Anterior cingulate cortex (tissue), 58 donors: ENCODE measurements at places on chromosomes 1 and 21.

- peak; percentile 55 for DNase-seq
Observed at GRCh38 chr1:209585672-209586071, 2.2 kb downstream of the CAMK1G start.

- no peak for DNase-seq
Observed at GRCh38 chr1:33805988-33806387, 57.9 kb upstream of the HMGB4 start.

GRCh38 chr1:184082541-184083415, 31.2 kb downstream of the TSEN15 start:
- no peak for DNase-seq

GRCh38 chr1:224298346-224299330, 31.3 kb downstream of the NVL start:
- DNase-seq, result no peak

DNA sequence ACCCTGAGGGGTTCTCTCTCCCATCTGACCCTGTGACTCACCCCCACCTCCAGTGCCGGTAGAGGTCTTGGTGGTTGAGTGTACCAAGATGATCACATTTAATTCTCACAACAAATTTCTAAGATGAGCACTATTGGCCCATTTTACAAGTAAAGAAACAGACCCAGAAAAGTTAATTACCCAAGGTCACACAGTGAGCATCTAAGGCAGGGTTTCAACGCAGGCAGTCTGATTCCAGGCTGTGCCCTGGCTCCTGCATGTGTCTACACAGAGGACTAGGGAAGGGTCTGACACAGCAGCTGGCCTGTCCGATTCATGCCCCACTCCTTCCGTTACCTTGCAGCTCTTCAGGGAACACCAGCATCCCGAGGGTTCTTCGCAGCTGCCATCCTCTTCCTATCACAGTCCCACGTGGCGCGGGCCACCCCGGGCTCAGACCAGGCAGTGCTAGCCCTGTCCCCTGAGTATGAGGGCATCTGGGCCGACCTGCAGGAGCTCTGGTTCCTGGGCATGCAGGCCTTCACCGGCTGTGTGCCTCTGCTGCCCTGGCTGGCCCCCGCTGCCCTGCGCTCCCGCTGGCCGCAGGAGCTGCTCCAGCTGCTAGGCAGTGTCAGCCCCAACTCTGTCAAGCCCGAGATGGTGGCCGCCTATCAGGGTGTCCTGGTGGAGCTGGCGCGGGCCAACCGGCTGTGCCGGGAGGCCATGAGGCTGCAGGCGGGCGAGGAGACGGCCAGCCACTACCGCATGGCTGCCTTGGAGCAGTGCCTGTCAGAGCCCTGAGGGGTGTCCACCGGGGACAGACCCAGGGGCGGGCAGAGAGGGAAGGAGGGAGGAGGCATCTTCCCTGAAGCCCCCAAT, 7.5 kb downstream of the NCDN start:
- DNase-seq, result no peak

DNA sequence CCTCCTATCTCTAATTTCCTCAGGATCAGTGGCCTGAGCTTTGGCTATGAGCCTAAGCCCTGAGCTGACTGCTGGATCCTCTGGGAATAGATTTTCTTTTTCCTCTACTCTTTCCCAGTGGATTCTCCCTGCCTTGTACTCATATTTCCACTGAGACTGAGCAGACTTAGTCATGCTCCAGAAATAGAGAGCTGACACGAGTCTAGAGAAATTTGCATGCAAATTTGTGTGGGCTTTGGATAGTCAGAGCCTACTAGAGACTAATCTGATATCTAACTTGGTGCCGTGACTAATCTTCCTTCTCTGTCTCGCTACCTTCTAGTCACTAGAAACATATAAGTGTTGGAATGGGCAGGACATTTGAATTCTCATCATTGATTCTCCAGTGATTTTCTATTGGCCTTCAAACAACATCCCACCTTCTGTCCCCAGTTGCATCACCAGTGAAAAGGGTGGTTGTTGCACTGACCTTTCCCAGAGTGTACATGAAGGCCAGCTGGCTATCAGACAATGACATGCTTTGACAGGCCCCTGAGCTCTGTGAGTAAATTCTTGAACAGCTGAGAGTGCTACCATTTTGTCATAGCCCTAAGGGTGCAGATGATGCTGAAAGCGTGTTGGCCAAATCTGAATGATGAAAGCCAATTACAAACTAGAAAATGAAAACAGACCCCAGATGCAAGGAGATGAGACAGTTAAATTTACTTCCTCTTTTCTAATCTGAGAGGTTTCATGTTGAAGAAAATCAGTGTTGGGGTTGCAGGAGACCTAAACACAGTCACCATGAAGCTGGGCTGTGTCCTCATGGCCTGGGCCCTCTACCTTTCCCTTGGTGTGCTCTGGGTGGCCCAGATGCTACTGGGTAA, at the start of gene FCRLA:
FCRLA (plus strand) TSS at position 748 of the 866 bp plus-strand sequence; CDS start at position 784, 36 bp downstream.
- no peak for DNase-seq

DNA sequence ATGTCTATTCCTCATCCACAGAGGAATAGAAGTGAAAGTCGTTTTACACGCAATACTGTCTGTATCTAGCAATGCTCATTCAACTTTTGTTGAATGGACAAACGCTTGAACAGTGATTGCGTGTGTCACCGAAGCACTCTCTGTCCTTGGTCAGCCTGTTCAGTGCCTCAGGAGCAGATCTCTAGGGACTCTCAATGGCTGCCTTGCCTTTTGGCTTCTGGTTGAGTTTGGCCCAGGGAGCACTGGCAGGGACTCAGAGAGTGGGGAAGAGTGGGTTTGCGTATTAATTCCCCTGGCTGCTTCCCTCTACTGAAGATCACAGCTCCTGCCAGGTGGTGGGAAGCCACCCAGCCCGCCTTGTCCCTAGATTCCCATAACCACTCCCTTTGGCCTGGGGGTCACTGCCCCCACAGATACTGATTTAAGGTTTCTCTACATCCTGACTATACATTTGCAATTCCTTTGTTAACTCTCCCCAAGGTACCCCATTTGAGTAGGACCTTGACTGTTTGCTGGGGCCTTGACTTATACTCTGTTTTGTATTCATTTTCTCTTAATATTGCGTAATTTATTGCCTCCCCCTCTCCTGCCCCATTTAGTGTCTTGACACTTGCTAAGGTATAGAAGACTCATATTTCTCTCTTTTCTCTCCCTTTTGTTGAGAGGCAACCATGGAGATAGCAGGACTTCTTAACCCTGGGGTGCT, 61.7 kb upstream of the USP24 start:
- DNase-seq, result peak; percentile 29

DNA sequence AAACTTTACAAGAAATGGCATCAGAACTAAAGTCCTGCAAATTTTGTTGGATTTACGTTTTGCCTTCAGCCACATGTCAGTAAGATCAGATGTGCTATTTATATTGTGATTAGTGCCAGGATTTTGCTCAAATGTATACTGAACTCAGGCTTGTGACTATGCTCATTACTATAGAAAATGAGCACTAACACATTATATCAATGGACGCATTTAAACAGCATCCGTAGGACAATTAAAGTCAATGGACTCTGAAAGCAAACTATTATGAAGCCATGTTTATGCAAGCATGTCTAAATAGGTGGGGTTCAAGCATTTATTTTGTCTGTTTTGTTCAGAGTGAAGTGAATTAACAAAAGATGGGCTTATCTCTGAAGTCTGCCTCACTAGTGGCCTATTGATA, 20.6 kb upstream of the DDAH1 start:
- no peak for DNase-seq

DNA sequence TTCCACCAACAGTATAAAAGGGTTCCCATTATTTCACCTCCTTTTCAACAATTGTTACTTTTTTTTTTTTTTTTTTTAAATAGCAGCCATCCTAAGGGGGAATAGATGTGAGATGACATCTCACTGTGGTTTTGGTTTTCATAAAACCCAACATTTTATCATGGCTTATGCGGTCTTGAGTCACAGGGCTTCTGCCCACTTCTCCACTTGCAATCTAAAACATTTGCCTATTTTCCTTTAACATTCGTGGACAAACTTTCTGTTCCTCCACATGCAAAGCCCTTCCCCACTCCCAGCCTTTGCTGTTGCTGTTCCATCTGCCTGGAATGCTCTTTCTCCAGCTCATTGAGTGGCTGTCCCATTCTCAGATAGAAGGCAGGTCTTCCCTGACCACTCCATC, 239.7 kb upstream of the KCNK2 start:
- no peak for DNase-seq

- no peak for DNase-seq
Observed at GRCh38 chr1:95384567-95384966, 150.6 kb downstream of the RWDD3 start.

DNA sequence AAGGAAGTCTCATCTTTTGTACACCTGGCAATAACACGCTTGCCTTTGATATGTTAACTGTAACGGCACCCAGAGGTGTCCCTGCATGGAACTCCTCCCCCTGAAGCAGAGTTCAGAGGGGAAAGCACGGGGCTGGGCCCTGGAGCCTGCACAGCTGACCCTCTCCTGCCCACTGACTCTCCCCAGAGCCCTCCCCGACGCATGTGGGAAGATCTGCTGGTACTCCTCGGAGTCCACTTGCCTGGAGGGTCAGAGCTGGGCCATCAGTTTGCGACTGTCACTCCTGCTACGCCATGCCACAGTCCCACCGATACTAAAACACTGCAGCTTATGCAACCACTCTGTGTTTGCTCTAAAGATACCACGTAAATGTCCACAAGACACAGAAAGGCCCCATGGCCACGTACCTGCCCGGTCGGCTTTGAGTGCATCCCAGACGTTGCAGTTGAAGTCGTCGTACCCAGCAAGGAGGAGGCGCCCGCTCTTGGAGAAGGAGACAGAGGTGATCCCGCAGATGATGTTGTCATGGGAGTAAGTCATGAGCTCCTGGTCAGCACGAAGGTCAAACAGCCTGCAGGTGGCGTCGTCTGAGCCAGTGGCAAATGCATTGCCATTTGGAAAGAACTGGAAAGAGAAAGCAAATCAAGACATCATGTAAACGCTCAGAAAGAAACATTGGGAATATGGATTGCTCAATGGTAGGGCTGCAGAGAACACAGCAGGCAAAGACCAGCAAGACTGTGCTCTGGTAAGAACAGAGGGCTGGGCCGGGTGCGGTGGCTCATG, 10.6 kb upstream of the NADK start:
- no peak for DNase-seq

GRCh38 chr21:35139382-35139715, 90.2 kb upstream of the RUNX1 start:
- DNase-seq, result no peak

DNA sequence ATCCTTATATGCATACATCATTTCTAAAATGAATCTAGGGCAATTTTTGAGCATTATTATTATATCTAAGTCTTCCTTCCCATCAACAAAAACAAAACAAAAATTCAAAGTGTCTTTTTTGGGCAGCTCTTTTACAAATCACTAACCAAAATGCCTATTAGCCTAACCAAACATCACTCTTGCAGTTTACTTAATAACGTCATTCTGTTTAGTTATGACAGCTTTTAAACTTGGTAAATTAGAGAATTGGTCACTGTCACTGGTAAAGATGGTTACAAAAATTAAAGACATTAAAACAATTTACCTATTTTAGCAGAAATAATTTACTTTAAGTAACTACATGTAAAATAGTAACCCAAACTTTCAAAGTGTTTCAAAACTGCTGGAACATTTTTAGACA, 2.8 kb downstream of the ARHGAP29 start:
- DNase-seq, result no peak

- no peak for DNase-seq
Observed at GRCh38 chr1:86640161-86640670, 64.2 kb upstream of the SH3GLB1 start.

DNA sequence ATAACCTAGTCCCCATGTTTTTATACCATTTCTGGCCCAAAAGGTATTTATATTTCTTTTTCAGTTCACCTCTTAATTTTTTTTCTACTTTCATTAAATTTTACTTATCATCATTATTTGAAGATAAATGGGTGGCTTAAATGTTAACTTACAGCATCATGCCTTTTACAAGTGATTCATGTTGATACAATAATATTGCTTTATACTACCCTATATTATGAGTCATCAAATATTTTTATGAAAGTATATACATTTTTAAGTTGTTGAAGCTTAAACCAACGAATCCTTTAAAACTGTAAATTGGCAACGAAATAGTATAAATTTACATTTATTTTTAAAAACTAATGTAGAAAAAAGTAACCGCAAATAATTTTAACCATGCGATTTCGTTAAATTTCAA, 207.9 kb downstream of the DPYD start:
- DNase-seq, result no peak

- no peak for DNase-seq
Observed at GRCh38 chr1:208967334-208967733, 616.2 kb upstream of the CAMK1G start.

- DNase-seq, result peak; percentile 52
Observed at GRCh38 chr1:119549719-119550132, 42.7 kb downstream of the HSD3B1 start.

- DNase-seq, result no peak
Observed at GRCh38 chr1:224245188-224245587, 62.1 kb downstream of the DEGS1 start.

DNA sequence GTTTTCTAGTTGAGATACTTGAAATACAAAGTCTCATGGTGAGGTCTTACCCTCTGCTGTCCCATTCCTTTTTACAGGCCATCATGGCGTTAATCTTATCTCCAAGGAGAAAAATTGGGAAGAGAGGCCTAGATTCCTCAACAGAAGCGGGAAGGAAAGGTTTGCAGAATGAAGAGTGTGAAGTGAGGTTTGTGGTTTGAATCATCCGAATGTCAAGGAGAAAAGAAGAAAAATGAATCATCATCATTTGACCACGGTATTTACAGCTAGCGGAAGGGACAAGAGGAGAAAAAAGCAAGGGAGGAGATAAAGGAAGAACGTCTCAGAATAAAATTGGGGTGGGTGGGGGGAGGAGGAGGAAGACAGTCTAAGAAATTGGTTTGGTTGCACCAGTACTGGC, 935 bp upstream of the COG2 start:
- DNase-seq, result no peak

- DNase-seq, result no peak
Observed at GRCh38 chr21:28213261-28213660, 779.4 kb downstream of the LTN1 start.

DNA sequence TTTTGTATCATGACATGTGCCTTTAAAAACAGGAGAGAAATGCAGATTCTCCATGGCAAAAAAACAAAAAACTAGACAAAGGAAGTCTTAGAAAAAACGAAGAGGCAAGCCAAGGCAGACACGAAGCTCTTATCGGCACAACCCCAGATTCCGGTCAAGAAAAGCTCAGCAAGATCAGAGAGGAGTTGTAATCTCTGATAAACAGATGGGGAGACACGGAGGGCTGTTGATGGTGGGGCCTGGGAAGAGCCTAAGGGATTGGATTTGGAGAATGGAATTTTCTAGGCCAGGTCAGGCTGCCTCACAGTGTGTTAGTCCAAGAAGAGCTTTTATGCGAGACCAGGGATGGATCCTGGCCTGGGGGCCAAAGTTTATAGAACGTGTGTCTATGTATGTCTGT, 96.2 kb upstream of the AKT3 start:
- DNase-seq, result no peak

DNA sequence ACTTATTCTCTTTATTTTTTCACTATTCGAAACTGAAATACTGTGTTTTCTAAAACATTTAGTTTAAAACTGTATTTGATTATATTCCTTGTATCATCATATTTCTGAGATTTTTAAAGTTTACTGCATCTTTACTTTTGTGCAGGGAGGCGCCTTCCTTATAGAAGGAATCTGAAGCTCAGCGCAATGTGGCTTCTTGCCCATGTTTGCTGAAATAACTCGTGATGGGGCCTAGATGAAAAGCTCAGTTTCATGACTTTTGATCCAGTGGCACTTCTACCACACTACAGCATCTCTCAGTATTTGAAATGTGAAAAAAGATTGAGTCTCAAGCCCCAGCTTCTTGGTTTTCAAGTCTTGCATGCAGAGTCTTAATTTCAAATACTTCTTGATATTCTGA, 28.4 kb downstream of the CACHD1 start:
- DNase-seq, result no peak
